ENCODE measurements at places on chromosomes 7 and 10.

- no peak for DNase-seq
Observed at GRCh38 chr10:118057361-118057760, 10.6 kb upstream of the RAB11FIP2 start.

- DNase-seq = no peak
Observed at GRCh38 chr7:102933763-102934162, 21.0 kb downstream of the LRRC17 start.

DNA sequence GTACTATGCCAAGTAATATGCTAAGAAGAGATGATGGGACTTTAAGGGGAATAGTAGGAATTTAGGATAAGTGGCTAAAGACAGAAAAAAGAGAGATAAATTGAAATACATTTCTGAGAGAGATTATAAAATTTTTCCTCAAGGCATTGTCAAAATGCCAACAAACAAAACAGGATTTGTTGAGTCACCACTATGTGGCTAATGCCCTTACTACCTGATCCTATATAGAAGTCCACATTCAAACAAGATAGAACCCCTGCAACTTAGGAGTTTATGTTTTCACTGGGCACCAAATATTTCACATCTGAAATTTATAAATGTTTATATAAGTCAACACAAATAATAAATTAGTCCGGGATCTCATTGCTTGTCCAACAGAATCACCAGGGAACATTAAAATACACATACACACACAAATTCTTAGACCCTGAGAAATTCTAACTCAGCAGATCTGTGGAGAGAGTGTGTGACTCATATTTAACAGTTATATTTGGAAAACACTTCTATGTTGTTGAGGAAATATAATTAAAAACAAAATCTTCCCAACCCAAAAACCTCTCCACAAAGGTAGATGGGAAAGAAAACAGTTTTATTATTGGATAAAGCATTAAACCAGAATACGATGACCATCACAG is 154.3 kb downstream of the PPP1R3A start:
- peak; percentile 12 for DNase-seq

DNA sequence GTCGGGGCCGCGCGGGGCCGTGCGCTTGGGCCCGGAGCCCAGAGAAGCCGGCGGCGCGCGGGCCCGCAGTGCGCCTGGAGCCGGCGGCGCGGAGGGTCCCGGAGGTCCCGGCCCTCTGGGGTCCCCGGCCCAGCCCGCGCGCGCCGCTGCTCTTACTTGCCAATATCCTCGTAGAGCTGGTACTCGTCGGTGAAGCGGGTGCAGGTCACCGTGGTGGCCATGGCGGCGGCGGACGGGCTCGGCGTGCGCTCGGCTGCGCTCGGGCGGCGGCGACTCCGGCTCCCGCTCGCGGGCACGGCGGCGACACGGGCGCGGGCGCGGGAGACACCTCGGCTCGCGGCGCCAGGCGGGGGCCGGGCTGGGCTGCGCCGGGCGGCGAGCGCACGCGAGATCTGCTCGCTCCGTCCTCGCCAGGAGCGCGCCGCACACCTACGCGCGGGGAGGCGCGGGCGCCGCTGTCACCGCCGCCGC is at the start of gene CAMK2B:
CAMK2B (minus strand) TSS at position 394 of the 471 bp plus-strand sequence; CDS start at position 221, 173 bp downstream.
- DNase-seq = no peak
